Smooth muscle cell of the brain vasculature (primary cell): ENCODE measurements at places on chromosomes 6 and 20.

DNA sequence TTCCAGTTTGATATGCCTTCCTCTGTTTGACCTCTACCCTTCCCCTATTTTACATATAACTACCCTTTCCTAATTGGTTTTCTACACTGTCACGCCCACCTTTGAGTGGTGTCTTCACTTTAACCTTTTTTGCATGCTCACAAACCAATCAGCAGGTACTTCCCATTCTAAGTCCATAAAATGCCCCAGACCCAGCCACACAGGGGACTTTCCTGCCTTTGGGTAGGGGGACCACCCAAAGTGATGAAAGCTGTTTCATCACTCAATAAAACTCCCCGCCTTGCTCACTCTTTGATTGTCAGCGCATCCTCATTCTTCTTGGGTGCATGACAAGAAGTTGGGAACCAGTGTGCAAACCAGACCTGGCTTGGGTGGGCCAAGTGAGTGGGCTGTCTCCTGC lies 20.5 kb upstream of the SNRPC start:
- DNase-seq = no peak

GRCh38 chr6:130681028-130681427 lies 146.2 kb upstream of the SMLR1 start:
- DNase-seq = peak; percentile 23

- no peak for DNase-seq
These were observed 1.3 kb downstream of the ZNF343 start for GRCh38 chr20:2507464-2507863.

DNA sequence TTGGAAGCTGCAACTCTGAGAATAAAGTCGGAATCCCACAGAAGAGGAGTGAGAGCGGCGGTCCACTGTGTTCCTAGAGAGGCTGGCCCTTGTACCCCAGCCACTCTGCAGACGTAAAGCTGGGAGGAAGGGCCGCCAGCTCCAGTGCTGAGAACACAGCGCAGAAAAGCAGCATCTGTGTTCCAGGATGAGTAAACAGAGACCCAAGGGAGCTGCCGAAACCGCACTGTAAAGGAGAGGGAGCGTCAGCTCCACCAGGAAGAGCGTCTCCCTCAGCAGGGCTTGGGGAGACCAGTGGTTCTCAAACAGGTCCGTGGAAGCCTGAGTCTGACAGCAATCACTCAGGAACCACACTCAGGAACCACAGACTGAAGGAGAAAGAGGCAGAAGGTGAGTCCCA lies 134.0 kb downstream of the WDR27 start:
- no peak for DNase-seq

- DNase-seq = no peak
These were observed 30.8 kb downstream of the NHSL1 start for GRCh38 chr6:138468320-138469015.

- DNase-seq = no peak
These were observed 73.0 kb downstream of the KCNB1 start for GRCh38 chr20:49409302-49409974.

DNA sequence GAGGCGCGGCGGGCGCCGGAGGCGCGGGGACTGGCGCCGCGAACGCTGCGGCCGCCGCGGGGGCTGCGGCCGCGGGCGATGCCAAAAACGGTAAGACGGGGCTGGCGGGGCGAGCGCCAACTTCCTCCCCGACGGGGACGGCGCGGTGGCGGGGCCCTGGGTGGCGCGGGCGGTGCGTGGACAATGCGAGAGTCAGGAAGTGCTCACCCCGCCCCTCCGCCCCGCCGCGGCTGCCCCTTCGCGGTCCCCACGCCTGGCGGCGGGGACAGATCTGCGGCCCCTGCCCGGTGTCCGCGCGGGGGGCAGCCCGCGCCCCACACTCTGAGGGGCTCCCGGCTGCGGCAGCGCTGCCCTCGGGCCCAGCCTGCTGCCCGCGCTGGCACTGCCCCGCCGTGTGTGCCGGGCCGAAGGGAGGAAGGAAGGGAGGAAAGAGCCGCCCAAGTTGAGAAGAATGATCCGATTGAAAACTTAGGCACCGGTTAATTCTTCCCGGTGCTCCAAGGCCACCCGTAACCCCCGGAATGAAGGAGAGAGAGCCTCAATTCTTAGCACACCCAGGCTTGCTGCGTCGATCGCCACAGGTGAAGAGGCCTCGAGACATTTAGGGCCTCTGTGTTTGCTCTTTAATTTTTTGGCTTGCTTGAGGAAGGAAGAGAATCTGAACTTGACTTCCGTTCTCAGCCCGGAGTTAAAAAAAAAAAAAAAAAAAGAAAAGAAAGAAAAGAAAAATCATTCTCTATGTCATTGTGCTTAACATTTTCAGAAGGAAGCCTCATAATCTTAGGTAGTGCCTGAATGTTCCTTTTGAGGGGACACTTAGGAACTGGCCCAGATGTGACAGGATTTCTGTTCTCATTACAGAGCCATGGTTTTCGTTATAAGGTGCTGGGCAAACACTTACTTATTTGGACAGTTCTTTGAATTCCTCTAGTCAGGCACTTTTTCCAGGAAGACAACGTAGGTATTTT lies 982 bp downstream of the HECA start:
- DNase-seq = no peak

DNA sequence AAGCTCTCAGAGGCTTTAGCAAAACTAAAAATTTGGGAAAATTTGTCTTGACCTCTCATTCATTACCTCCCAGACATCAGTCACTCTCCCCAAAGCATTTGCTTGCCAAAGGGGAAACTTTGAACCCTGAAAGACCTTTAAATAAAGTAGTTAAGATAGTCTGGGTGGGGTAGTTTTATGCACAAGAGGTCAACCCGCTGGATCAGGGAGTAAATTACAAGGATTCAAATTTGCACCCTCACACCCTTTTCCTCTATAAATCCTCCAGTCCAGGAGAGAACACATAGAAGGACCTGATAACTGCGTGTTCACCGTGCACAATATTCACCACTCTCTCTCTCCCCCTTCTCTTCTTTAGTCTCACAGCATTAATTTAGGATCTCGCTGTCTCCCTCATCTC lies 36.1 kb upstream of the TNFRSF21 start:
- no peak for DNase-seq

GRCh38 chr6:166162599-166163342 lies 4.9 kb downstream of the TBXT start:
- no peak for DNase-seq

DNA sequence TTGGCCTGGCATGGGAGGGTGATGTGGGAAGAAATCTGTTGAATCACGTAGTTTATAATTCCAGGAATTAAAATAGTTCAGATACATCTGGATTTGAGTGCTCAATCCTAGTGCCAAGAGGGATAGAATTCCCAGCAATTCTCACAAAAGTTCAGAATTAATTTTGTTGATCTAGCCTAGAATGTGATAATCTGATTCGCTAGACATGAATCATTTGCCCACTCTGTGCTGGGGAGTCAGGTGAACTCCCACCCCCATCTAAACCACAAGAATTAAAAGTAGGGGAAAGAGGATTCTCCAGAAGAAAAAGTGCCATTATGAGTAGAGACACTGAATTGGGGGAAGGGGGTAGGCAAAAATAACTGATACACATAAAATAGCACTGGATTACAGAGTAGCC lies 85.0 kb downstream of the LIN28B start:
- no peak for DNase-seq

- no peak for DNase-seq
These were observed 28.9 kb upstream of the ZNF292 start for GRCh38 chr6:87126501-87126900.

DNA sequence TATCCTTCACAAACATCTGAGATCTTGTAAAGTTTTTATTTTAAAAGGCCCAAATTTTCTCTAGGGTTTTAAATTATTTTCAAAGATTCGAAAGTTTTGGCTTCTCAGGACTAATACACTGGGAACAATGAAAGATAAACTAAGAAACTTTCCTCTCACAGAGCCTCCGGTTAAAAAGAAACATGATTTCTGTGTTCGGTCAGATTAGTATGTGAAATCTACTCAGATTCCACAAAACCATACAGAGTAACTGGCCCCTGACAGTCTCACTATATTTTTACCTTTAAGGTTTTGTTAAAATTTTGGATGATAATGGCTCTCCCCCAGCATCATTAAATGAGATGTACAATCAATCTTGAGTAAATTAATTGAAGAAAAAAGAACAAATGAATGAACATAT lies 471.0 kb downstream of the COL12A1 start:
- DNase-seq = no peak

DNA sequence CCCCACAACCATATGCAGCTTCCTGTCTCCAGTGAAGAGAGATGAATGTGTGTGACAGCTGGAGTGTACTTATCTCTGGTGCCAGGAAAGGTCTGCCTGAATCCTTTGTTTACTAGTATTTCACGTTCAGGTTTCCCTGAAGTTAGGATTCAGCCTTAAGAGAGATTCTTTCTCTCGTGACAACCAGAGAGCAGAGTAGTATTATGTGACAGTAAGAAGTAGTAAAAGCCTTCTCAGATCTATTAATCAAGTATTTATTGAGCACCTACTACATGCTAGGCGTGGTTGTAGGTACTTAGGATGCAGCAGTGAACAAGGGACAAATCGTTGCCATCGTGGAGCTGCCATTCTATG lies 949 bp downstream of the KIFC1 start:
- no peak for DNase-seq

DNA sequence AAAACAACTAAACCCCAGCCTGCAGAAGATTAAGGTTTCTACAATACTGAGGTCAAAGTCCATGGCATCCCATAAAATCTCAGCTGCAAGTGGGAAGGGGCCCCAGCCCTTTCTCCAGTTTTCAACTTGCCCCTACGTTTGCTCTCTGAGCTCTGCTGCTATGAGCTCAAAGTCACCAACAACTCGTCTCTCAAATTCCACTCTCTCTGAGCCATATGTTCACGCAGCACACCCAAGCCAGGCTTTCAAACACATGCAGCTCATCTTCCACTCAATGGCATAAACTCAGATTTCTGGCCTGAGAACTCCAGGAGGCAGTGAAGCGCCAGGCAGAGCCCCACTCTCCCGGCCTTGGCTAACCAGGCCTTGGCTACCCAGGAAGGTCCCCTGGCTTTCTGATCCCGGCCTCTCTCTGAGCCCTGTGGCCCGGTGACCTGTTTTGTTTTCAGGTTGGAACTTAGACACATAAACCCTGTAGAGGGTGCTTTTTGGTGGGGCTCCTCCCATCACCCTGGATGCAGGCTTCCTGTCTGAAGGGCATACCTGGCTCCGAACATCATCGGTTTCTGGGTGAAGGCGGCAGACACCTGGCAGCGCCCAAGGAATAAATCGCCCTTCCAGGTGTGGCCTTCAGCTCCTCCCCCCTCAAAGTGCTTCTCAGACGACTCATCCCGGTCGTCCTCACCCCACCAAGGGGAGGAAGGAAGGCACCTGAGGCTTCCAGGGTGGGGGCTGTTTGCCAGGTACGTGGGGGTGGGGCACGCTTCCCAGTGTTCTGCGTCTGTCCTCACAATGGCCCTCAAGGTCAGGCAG lies 12.4 kb downstream of the SLC22A23 start:
- DNase-seq = no peak

DNA sequence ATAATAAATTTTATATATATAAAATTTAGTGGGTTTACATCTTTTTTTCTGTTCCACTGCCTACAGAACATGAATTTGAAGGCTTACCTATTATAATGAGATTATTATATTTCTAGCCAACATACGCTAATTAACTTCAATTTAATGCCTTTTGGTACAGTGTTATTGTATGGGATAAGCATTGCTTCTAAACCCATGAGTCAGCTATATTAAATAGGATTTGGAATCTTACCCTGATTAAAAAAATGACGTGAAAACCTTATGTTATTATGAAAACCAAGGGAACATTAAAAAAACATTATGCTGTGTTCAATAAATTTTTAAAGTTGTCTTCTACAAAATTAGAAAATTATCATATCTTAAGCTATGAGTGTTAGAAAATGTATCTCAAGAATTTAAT lies 334.0 kb upstream of the RGS17 start:
- DNase-seq = no peak

DNA sequence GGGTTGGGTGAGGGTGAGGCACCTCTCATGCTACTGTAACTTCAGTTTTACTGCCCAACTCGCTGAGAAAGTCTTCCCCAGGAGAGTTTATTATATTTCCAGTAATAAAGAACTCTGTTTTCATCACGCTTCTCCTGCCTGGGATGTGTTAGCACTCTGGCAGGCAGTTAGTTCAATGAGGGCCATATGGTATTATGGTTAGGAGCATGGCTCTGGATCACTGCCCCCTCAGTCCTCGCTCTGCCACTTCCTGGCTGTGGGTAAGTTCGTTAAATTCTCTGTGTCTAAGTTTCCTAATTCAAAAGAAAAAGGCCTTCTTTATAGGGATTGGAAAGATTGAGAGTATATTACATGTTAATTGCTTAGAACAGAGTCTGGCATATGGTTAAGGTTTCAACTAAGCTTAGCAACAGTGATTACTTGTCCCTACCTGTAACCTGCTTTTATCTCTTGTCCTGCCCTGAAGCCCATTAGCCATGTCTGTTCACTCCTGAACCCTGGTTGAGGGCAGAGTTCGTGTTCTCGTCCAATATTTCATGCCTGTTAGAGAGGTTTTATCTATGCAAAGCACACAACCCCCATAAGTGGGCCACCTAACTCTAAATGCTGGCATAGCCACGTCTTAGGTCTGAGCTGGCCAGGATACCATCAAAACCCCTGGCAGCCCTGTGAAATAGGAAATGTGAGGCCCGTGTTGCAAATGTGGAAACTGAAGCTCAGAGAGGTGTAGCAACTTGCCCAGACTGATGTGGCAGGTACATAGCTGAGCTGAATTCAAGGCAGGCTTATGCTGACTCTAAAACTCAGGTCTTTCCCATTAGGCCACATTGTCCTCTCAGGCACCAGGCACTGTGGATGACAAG lies 342.5 kb upstream of the JARID2 start:
- no peak for DNase-seq

- no peak for DNase-seq
These were observed 393 bp upstream of the FABP7 start for GRCh38 chr6:122778985-122779661.

DNA sequence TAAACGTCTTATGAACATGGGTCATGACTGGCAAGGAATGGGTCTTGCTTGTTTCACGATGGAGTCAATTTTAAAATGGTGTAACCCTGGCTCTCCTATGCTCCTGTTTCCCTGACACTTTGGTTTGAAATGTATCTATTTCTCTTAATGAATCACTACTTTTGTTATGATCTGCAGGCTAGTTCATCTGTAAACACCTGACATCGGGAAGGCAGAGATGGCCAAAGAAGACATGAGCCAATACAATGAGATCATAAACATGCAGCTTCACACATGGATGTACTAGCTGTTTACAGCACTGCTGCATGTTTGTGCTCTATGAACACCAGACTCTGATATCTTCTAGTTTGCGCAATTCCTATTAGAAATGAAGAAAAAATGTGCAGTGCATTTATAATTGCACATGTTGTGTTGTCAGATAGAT lies 11.0 kb upstream of the RAD21L1 start:
- no peak for DNase-seq

DNA sequence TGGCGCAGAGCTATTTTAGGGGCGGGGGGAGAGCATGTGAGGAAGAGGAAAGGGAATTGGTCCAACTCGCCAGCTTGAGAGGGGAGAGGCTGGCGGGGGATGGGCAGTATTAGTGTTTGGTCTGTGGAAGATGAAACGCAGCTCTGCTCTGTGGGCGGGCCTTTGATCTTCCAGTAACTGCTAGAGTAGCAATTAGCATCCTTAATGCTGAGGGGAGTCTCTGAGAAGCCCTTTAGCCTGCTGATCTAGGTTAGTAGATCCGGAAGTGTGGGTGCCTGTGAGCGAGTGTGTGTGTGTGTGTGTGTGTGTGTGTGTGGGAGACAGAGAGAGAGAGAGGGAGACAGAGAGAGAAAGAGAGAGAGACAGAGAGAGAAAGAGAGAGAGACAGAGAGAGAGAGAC lies 117.2 kb upstream of the BACH2 start:
- no peak for DNase-seq

- DNase-seq = no peak
These were observed 60.0 kb upstream of the BTN3A2 start for GRCh38 chr6:26304797-26305640.

GRCh38 chr6:126285871-126286365 lies 54.0 kb upstream of the CENPW start:
- no peak for DNase-seq
